ENCODE measurements at places on chromosomes 3 and 15.

DNA sequence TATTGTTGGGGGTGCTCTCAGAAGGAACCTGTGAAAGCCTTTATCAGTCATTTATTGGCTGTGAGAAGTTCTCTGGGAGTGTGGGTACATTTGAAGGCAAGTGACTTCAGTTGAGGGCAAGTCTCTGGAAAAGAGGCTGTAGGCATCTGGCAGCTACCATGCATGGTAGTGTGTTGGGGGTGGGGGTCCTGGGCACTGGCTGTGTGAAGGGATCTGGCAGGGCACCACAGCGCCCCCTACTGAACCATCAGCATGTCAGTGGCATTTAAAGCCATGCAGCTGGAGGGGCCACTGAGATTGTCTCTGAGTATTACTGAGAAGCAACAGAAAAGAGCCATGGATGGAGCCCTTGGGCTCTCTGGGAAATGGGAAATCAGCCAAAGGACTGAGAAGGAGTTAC lies 30.6 kb downstream of the CRTAP start:
- no peak for DNase-seq

DNA sequence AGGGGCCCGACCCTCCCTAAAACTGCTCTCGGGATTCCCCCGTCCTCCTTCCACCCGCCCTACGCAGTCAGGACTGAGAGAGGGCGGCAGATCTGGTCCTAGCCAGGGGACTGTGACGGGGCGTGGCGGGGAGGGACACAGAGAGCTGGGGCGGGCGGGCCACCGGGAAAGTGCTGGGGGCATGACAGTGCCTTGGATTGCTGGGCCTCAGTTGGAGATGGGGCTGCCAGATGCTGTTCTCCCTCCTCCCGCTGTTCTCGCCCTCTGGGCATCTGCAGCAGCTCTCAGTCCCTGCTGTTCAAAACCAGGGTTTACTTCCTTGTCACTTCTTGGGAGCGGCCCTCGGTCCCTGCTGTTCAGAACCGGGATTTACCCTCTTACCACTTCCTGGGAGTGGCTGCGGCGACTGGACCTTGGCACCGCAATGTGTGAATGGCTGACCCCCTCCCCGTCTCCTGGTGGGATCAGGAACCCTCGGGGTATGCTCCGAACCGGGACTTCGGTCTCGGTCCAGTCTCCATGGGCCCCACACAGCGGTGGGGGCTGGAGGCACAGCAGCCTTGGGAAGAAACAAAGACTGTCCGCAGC lies 1.8 kb upstream of the RPP25 start:
- DNase-seq: no peak

- DNase-seq: no peak
Measured at GRCh38 chr15:51766341-51766740, 14.9 kb downstream of the TMOD2 start.

- DNase-seq: no peak
Measured at GRCh38 chr3:52205727-52206372, 7.9 kb downstream of the ALAS1 start.

GRCh38 chr15:92014281-92015030 lies 160.9 kb downstream of the SLCO3A1 start:
- peak; percentile 22 for DNase-seq

DNA sequence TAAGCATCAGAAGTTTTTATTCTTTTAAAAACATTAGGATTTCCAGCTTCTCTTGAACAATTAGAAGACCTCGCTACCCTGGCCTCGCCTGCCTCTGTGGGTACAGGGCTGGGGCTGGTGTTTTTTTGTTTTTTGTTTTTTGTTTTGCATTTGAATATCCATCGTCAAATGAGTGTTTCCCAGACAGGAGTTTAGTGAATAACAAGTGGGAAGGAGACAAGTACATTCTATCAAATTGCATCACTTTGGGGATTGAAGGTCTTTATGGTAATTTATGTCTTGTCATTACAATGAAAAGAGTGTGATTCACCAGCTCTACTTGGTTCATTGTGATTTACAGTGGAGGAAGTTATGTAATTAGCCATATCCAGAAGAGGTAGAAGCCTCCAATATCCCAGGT lies 161.1 kb upstream of the UBE2E1 start:
- peak; percentile 11 for DNase-seq

DNA sequence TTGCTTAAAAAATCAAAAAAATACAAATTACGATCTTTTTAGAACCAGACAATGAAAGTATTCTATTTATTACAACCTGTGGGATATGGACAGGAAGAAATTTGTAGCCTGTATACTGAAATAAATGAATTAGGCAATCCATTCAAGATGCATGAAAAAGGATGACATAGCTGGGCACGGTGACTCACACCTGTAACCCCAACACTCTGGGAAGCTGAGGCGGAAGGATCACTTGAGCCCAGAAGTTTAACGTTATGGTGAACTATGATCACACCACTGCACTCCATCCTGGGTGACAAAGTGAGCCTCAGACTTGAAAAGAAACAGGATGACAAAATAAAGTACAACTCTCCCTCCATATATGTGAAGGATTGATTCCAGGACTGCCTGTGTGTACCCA lies 74.1 kb downstream of the MSL2 start:
- DNase-seq: no peak

- DNase-seq: no peak
Measured at GRCh38 chr3:170076715-170077238, 39.0 kb downstream of the GPR160 start.

- DNase-seq: no peak
Measured at GRCh38 chr3:59006634-59007517, 42.9 kb downstream of the CFAP20DC start.

GRCh38 chr15:101361418-101361817 lies 66.4 kb upstream of the SNRPA1 start:
- no peak for DNase-seq

GRCh38 chr15:37028625-37029296 lies 71.6 kb downstream of the MEIS2 start:
- no peak for DNase-seq

DNA sequence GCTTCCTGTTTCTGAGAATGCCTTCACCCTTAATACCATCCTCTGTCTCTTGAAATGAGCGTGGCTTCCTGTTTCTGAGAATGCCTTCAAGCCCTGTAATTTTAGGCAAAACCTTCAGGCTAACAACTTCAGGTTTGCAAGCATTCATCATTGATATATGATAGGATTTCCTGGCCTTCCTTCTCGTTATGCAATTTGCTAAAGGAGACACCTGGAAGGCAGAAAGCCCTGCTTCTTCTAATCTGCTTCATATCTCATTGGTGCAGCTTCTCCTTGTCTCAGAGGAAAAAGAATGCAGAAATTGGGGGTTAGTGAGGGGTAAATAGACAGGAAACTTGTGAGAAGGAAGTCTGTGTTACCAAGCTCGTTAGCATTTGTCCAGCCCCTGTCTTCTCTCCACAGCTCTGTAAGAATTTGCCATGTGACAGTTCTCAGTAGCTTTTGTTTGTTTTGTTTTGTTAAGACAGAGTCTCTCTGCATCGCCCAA lies 7.3 kb downstream of the ARL6IP5 start:
- DNase-seq: no peak

GRCh38 chr15:35061161-35061824 lies 23.8 kb downstream of the NANOGP8 start:
- DNase-seq: no peak

- no peak for DNase-seq
Measured at GRCh38 chr3:99651531-99651930, 13.1 kb downstream of the COL8A1 start.

GRCh38 chr3:47333907-47334306 lies 46.9 kb upstream of the PTPN23 start:
- DNase-seq: no peak

GRCh38 chr3:167030082-167030725 lies 349.9 kb downstream of the ZBBX start:
- DNase-seq: no peak

GRCh38 chr3:157578181-157578580 lies 75.0 kb upstream of the VEPH1 start:
- DNase-seq: no peak

DNA sequence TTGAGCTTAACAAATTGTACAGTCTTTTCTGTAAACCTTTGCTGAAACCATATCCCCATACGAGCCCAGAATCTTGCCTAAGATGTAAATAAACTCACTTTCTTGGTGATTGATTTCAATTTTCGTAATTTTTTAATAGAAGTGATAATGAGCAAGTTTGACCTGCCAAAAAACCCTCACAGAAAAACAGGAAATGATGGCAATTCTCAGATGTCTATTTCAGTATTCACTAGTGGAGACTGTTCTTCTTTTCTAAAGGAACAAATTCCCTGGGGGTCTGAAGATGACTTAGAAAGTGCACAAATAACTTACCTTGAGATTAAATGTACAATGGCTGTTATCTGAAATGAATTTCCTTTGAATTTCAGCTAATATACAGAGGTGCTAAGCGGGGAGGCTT lies 116.5 kb upstream of the CMC1 start:
- DNase-seq: no peak

GRCh38 chr3:70856414-70857162 lies 544.1 kb upstream of the MDFIC2 start:
- no peak for DNase-seq

GRCh38 chr15:48001393-48002039 lies 119.3 kb upstream of the SLC24A5 start:
- DNase-seq: no peak

DNA sequence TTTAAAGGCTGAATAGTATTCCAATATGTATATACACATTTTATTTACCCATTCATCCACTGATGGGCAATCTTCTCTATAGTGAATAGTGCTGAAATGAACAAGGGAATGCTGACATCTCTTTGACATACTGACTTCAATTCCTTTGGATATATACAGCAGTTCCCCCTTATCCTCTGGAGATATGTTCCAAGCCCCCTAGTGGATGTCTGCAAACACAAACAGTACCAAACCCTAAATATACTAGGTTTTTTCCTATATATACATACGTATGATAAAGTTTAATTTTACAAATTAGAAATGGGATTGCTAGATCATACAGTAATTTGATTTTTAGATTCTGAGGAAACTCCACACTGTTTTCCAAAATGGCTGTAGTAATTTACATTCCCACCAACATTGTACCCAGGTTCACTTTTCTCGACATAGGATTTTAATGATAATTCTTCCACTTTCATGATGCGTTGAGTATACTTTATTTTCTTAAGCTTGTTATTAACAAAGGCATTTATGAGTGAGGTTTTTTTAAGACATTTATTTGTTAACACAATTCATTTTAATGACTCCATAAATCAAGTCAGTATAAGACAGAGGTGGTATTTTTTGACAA lies 38.2 kb downstream of the VPS13C start:
- DNase-seq: no peak

GRCh38 chr15:65862682-65863081 lies 6.6 kb upstream of the RAB11A start:
- peak; percentile 31 for DNase-seq

GRCh38 chr3:13872451-13872850 lies 7.4 kb downstream of the WNT7A start:
- DNase-seq: no peak

GRCh38 chr15:64633332-64633731 lies 142.1 kb downstream of the RBPMS2 start:
- DNase-seq: no peak

DNA sequence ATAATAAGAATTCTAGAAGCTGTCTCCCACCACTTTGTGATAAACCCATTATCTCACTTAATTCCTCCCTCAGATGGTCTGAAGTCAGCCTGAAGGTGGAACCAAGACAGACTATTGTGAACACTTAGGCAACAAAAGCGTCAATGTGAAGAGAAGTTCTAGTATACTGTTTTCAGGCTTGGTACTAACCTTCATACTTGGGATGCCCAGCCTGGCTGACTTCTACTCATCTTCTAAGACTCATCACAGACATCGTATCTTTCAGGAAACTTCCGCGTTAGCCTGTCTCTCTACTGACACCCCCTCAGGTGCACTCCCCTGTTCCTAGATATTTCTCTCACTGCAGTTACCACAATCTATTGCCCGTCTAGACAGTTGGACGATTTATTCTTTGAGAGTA lies 201.2 kb downstream of the SATB1 start:
- DNase-seq: no peak

GRCh38 chr3:159866201-159866746 lies 122.4 kb upstream of the IL12A start:
- DNase-seq: no peak

GRCh38 chr3:170056710-170057454 lies 19.1 kb downstream of the GPR160 start:
- no peak for DNase-seq

DNA sequence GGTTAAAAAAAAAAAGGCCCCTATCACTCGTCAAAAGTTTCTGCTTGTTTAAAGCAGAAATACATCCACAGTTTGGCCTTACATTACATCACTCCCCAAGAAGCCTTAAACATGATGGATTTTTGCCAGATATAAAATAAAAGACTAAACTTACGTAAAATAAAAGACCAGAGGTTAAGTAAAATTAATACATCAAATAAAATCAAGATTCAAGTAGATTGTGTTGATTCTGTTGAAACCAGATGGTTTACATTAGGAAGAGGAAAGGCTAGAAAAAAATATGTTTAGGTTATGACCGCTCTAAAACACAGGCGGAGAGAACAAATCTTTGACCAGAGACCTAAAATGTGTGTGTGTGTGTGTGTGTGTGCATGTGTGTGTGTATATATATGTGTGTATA lies 104.1 kb downstream of the DUT start:
- DNase-seq: no peak

DNA sequence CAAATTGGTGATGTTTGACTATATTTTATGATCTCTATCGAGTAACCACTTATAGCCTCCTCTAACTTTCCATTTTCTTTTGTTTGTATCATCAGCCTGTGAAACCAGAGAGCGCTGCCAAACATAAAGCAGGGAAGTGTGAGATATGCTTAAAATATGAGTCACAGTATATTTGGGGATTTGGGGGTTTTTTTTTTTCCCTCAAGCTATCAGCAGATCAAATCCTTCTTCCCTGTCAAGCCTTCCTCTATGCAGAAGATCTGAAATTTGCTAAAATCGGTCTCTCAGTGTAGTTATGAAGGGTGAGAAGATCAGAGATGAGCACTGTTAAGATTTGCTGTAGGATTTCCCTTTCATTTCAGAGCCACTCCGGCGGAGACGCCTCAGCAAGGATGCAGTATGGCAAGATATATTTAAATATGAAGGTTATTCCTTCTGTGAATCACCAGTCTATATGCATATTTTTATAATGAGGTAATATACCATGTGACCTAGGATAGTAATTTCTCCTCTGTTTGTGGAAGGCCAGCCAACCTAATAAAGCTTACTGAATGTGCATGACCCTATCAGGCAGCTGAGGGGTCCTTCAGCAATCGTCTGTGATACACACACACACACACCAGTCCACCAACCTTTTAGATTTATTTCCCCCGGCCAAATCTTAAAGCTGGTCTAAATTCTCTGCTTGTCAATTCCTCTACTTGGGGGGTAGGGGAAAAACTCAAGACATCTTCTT lies 474.1 kb downstream of the FOXP1 start:
- DNase-seq: no peak

DNA sequence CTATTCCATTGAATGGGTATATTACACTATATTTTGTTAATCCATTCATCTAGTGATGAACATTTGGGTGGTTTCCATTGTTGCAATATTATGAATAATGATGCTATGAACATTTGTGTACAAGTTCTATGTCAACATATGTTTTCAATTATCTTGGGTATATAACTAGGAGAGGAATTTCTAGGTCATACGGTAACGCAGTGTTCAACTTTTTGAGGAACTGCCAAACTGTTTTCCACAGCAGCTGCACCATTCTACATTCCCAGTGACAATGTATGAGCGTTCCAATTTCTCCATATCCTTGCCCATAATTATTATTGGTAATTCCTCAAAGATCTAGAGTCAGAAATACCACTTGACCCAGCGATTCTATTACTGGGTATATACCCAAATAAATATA lies 24.1 kb upstream of the RORA start:
- DNase-seq: no peak

GRCh38 chr3:46930945-46931403 lies 45.6 kb downstream of the CCDC12 start:
- no peak for DNase-seq

GRCh38 chr3:65833761-65834505 lies 204.8 kb downstream of the MAGI1 start:
- no peak for DNase-seq
